Umbilical cord (tissue), 2 donors: ENCODE measurements at places on chromosomes 6 and 20. TPM values are rescaled to one million over a fixed set of nuclear protein-coding genes. Genes with fewer than 3 reads are reported as not detected.

Gene DACT2
- total RNA-seq: 8.7 TPM

Gene SOX18
- 8.7 TPM for total RNA-seq

Gene APOBEC2
- total RNA-seq: 1.2 TPM

Gene HLA-DQB1
- total RNA-seq: 0.24 TPM

Gene FILIP1
- total RNA-seq: 79.2 TPM

Gene ACTL10
- not detected for total RNA-seq

Gene PAX1
- 1.9 TPM for total RNA-seq

Gene RRAGD
- total RNA-seq: 9.6 TPM

Gene TMEM200A
- 22.1 TPM for total RNA-seq

Gene TJAP1
- 17.6 TPM for total RNA-seq

Gene MACROD2
- total RNA-seq: 69.6 TPM

Gene CGA
- total RNA-seq: 8.2 TPM

Gene NRSN1
- total RNA-seq: 6.5 TPM

Gene PMEPA1
- total RNA-seq: 14.7 TPM

Gene RSPO3
- total RNA-seq: 1.2 TPM

Gene AURKA
- total RNA-seq: 12.3 TPM

Gene ZSCAN23
- 6.5 TPM for total RNA-seq

DNA sequence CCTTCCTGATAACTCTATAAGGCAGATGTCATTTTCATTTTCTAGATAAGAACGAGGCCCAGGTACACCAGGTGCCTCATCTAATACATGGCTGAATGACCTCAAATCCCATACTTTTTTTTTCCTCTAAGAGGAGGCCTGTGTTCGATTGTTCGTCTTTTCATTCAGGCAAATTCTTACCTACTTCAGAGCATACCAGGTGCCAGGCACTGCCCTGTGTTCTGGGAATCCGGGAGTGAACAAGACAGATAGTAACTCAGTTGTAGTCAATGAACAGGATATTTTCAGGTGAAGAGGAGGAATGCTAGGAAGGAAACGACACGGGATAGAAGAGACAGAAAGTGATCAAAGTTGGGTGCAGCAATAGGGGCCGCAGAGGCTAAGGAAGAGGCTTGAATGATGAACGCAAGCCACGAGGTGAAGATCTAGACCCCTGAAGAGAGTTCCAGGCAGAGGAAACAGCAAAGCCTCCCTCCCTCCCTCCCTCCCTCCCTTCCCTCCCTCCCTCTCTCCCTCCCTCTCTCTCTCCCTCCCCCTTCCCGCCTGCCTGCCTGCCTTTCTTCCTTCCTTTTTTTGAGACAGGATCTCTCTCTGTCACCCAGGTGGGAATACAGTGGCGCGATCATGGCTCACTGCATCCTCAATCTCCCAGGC lies 150.1 kb upstream of the ZNF217 start:
- DNase-seq: no peak

DNA sequence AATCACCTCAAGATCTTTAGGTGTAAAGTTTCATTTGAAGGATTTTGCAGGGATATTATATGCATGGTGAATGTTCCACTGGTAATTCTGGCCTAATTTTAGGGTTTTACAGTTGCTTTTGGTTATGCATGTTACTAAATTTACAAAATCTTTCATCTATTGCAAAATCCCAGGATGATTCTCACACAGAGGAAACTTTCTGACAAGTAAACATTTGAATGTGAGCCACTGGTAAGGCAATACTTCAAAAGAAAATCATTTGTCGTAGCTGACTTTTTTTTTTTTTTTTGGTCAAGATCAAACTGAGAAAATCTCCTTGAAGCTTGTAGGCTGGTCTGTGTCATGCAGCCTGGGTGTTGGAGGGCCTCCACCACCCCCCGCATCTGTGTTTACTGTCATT lies 141.9 kb upstream of the EXOC2 start:
- peak; percentile 71 for DNase-seq

GRCh38 chr6:21241231-21242130 lies 352.1 kb upstream of the SOX4 start:
- no peak for DNase-seq

DNA sequence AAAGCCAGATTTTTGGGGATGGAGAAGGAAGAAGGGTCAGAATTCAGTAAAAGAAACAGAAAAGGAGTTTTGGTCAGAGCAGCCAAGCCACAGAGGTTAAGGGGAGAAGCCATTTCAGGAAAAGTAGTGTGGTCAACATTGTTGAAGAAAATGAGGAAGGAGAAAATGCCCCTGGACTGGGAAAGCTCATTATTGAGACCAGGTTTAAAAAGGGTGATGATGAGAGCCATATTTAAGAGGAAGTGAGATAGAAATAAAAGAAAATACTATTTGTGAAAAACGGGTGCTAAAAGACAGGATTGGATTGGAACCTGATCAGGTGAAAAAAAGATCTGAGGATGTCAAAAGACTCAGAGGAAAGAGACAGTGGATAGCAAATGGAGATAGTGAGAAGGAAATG lies 75.8 kb downstream of the CEP162 start:
- DNase-seq: no peak

DNA sequence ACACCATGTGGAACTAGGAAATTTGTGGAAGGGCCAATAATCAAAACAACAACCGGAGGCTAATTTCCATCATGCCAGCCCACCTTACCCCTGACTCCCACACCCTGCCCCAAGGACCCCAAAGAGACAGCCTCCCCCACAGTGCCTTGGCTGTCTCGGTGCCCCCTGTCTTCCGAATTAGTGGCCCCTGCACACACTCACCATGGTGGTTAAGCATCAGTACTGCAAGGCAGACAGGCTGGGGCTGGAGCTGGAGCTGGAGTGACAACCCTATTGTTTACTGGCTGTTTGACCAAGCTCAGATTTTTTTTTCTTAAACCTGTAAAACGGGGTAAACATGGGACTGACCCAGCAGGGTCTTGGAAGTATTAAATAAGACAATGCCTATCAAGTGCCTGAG lies 238.0 kb downstream of the TFAP2C start:
- DNase-seq: no peak

- DNase-seq: peak; percentile 29
These were observed 153.7 kb downstream of the TMEM242 start for GRCh38 chr6:157169656-157170055.

GRCh38 chr6:169225131-169225576 lies 28.5 kb downstream of the THBS2 start:
- DNase-seq: no peak

DNA sequence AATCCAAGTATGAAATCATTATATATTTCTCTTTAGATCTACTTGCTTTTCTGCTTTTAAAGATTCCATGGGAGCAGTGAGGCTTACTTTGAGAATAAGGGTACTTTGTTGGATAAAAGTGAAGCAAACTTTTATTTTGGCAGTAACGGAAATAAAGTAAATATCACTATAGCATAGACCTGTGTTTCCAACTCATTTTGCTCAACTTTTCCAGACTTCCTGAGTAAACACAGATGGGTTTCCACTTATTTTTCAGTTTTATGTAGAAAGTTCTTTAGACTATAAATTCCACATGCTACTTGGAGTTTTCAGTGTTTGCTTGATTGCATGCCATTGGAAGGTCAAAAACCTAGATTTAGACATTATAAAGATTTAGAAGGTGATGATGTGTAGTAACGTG lies 6.2 kb downstream of the STX16 start:
- no peak for DNase-seq

DNA sequence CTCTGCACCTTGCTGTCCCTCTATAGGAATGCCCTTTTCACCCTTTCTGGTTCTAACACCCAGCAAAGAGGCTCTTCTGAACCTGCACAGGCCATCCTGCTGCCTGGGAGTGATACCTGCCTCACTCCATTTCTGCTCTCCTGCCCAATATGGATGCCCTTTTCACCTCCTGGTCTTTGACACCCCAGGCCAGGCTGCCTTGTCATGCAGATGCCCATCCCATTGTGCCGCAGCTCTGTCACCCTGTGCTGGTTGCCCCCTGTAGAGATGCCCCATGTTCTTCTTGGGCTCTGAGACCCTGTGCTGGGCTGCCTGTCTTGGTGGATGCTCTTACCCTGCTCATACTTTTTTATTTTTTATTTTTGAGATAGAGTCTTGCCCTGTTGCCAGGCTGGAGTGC lies 95.3 kb downstream of the CDKAL1 start:
- no peak for DNase-seq

DNA sequence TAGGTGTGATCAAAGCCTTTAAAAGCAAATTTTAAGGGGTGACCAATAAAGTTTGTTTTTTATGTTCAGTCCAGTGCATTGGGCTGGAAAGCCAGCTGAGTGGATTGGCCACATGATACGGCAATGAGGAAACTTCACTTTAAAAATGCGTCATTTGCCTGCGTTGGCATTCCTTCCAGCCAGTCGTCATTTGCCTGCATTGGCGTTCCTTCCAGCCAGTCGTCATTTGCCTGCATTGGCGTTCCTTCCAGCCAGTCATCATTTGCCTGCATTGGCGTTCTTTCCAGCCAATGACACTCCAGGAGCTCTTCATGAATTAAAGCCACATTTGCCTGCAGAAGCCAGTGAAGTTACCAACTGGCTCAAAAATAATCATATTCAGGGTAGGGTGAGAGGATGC lies 378.6 kb downstream of the SMOC2 start:
- no peak for DNase-seq

GRCh38 chr6:47836639-47837038 lies 54.8 kb downstream of the OPN5 start:
- DNase-seq: no peak

- peak; percentile 22 for DNase-seq
These were observed 246.8 kb downstream of the QKI start for GRCh38 chr6:163661272-163661671.

- DNase-seq: no peak
These were observed 11.4 kb upstream of the RCAN2 start for GRCh38 chr6:46502486-46503119.

DNA sequence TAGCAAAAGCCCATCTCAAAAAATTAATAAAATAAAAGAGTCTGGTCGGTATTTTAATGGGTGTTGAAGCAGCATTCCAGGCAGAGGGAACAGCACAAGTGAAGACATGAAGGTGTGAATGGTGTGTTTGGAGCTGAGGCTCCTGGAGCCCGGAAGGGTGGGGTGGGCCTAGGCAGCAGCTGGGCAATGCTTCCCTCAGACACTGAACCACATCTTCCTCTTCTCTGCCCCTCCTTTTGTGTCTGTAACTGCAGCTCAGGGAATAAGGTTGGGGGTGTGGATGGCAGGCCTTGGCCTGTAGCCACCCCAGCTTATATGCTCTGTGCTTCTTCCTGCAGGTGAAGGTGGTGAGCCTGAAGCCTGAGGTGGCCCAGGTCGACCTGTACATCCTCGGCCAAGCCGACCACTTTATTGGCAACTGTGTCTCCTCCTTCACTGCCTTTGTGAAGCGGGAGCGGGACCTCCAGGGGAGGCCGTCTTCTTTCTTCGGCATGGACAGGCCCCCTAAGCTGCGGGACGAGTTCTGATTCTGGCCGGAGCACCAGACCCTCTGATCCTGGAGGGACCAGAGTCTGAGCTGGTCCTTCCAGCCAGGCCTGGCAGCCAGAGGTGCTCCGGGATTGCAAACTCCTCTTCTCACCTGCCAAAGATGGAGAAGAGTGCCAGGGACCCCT lies 26.6 kb downstream of the POFUT1 start:
- no peak for DNase-seq

- DNase-seq: peak; percentile 43
These were observed 2.9 kb downstream of the EEF1A2 start for GRCh38 chr20:63495741-63496595.

- DNase-seq: no peak
These were observed 671.8 kb upstream of the MARCKS start for GRCh38 chr6:113185299-113185698.

DNA sequence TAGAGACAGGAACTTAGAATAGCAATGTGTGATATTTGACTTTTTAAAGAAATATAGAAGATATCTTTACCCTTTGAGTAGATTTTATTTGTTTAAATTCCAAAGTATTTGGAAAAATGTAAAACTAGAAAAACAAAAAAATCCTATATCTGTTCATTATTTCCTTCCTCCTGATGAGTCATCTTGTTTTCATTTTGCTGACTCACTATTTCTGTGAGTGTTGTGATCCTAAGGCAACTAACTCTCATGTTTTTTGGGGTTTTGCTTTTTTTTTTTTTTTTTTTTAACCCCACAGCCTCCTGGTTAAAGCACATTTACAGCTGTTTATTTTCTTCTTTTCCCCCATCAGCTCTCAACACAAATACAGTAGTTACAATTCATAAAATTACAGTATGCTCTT lies 37.8 kb upstream of the THEMIS start:
- peak; percentile 24 for DNase-seq

GRCh38 chr6:125008957-125009356 lies 46.7 kb downstream of the RNF217 start:
- no peak for DNase-seq

GRCh38 chr6:14851281-14851680 lies 394.6 kb upstream of the JARID2 start:
- no peak for DNase-seq

- peak; percentile 33 for DNase-seq
These were observed 40.1 kb downstream of the DNAH8 start for GRCh38 chr6:38755207-38755606.

- DNase-seq: no peak
These were observed 93.4 kb upstream of the EEF1E1 start for GRCh38 chr6:8195714-8196102.

GRCh38 chr6:167497428-167498056 lies 172.7 kb downstream of the TTLL2 start:
- no peak for DNase-seq

- DNase-seq: no peak
These were observed 7.9 kb downstream of the ZC3H12D start for GRCh38 chr6:149476789-149477455.

DNA sequence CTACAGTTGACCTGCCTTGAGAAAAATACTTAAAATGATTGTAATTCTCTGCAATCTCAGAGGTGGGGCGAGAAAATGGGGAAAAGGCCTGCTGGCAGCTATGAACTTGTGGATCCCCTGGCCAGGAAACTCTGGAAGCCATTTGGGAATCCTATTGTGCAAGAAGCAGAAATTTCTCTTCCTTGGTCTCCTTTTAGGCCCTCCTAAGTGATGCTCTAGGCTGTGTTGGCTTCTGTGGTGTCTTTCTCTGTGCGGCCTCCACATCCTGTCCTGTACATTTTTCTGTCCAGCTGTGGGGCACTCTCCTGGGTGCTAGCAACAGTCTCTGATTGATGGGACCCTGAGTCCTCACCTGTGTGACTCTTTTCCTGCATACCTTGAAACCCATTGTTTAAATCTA lies 290.9 kb downstream of the FARS2 start:
- no peak for DNase-seq

GRCh38 chr6:123042401-123042800 lies 46.4 kb downstream of the CLVS2 start:
- no peak for DNase-seq

GRCh38 chr6:140276133-140276532 lies 901.7 kb upstream of the CITED2 start:
- no peak for DNase-seq
